CD4-positive, alpha-beta T cell (primary cell): ENCODE measurements at places on chromosomes 4 and X. TPM values are rescaled to one million over a fixed set of nuclear protein-coding genes. Genes with fewer than 3 reads are reported as not detected.

Gene RRH
- total RNA-seq, result not detected

Gene VEGFD
- not detected for total RNA-seq

GRCh38 chr4:2287594-2287915 is 25.6 kb upstream of the MXD4 start:
- H3K4me1 ChIP-seq, result peaks cover 81% of the 10 kb centered on the region
- DNase-seq, result no peak
- H3K36me3 ChIP-seq, result peaks cover 4% of the 10 kb centered on the region
- H3K27me3 ChIP-seq, result no peaks in the 10 kb centered on the region

GRCh38 chr4:168699224-168699878 is 202.5 kb downstream of the PALLD start:
- no peak for DNase-seq
- no peaks in the 10 kb centered on the region for H3K4me1 ChIP-seq
- no peak overlapping the region for H3K4me3 ChIP-seq
- H3K36me3 ChIP-seq, result no peaks in the 10 kb centered on the region
- no peaks in the 10 kb centered on the region for H3K27me3 ChIP-seq

- DNase-seq, result no peak
- no peak within 1 kb of the TSS for H3K27ac ChIP-seq
- no peaks in the 10 kb centered on the region for H3K36me3 ChIP-seq
- H3K27me3 ChIP-seq, result no peaks in the 10 kb centered on the region
- no peak within 1 kb of the TSS for H3K4me3 ChIP-seq
Measured at GRCh38 chrX:43882294-43882681, at the start of gene MAOB. MAOB (minus strand) TSS chrX:43882450; CDS start chrX:43882299, 151 bp downstream.

GRCh38 chr4:13615161-13615560 is 12.4 kb downstream of the BOD1L1 start:
- H3K4me1 ChIP-seq, result no peaks in the 10 kb centered on the region
- no peaks in the 10 kb centered on the region for H3K27me3 ChIP-seq
- peaks cover 84% of the 10 kb centered on the region for H3K36me3 ChIP-seq
- no peak overlapping the region for H3K27ac ChIP-seq
- no peak overlapping the region for H3K4me3 ChIP-seq
- DNase-seq, result no peak
